ENCODE measurements at places on chromosomes 11 and 22.

DNA sequence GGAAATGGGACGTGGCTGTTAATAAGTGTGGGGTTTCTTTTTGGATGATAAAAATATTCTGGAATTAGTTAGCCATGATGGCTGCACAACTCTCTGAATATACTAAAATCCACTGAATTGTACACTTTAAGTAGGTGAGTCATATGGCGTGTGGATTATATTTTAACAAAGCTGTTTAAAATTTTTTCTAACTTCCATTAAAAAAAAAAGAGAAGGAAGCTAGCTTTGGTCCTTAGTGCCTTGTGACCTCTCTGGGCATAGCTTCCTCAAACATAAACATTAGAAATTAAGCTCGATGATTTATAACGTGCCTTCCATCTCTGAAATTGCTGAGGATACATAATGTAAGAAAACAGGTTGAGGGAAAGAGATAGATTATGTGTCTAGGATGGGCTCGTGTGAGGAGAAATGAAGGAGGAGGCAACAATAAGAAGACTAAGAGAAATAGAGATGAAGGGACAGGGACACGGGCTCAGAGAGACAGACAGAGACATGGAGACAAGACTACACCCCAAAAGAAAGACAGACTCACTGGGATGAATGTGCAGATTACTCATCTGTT lies 20.0 kb downstream of the IRAG1 start:
- DNase-seq, result no peak

GRCh38 chr11:73240190-73240781 lies 22.2 kb downstream of the P2RY2 start:
- no peak for DNase-seq

- DNase-seq, result no peak
Measured at GRCh38 chr11:88098289-88098688, 77.0 kb downstream of the RAB38 start.

DNA sequence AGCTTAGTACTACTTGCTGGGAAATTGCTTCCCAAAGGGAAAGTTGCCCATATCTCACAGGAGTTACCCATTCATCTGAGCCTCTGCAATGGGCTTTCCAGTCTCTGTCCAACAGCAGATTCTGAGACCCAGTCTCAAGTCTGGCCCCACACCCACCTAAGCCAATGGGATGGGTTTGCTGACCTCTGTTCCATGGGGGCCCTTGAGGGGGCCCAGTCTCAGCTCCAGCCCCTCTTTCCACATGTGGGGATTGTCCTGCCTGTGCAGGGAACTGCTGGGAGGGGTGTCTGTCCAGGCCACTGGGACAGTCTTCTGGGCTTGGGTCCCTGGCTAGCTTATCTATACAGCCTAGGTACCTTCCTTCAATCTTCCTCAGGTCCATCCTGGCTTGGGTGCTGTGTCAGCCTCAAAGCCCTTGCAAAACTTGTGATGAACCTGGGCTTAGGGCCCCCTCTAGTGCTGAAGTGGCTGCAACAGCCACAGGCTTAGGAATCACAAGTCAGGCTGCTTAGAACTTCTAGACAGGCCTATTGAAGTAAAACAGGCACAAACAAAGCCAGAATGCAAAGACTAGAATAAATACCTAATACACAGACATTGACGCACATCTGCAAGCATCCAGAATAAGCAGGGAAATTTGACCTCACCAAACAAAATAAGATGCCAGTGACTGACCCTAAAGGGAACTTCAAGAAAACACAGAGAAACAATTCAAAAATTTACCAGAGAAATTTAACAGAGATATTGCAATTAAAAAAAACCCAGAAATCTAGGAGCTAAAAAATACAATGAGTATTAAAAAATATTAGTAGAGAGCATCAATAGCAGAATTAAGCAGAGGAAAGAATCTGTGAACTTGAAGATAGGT lies 11.7 kb upstream of the PATL1 start:
- peak; percentile 60 for DNase-seq

DNA sequence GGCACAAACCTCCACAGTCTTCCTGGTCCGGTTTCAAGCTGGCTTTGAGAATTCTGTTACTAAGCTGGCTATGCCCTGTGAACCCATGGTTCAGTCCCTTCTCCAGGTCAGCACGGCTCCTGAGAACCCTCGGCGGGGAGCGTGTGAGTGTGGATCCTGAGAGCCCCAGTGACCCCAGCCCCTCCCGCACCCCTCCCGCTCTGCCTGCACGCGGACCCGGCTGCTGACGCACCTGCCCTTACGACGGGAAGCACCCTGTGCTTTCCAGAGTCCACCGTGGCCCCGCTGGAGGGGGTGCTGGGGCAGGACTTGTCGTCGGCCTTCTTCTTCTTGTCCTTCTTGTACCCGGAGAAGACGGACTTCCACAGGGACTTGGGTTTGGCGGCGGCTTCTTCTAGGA lies 42.8 kb upstream of the BID start:
- no peak for DNase-seq

DNA sequence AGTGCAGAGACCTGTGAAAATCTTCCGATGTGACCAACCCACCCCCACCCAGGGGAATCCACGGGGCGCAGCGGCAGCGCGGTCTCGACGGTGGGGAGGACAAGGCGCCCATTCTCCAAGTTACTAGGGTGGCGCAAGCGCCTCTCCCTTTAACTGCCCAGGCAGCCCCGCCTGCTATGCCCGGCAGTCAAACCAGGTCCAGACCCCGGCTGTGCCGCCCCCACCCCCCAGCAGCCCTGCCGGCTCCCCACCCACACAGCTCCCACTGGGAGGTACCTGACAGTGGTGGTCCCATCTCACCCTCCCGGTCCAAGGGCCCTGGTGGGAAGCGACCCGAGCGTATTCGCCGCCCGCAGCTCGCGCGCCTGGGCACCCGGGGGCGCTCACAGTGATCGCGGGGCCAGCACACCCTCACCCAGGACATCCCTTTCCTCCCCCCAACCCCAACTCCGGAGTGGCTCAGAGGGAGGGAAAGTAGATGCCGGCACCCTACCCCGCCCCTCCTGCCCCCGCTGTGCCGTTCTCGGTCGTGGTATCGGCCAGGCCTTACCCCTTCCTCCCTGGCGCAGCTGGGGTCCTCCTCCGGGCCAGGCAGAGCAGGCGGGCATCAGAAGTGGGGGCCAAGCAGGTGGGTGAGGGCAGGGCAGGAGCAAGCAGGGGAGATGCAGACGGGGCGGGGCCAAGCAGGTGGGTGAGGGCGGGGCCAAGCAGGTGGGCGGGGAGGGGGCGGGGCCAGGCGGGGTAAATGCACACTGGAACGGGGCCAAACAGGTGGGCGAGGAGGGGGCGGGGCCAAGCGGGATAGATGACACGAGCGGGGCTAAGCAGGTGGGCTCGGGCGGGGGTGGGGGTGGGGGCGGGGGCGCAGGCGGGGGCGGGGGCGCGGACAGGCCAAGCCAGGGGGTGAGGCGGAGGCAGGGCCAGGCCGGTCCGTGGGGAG lies at the start of gene TRPM5:
TSS of gene TRPM5 (minus strand) at position 634 of the 940 bp plus-strand sequence. CDS start 21,478 bp downstream, outside the sequence.
- DNase-seq, result no peak

- no peak for DNase-seq
Measured at GRCh38 chr11:69906453-69906907, 87.3 kb upstream of the FGF3 start.

- no peak for DNase-seq
Measured at GRCh38 chr11:21411104-21411503, 741.7 kb downstream of the NELL1 start.

- no peak for DNase-seq
Measured at GRCh38 chr11:17423533-17424310, 35.3 kb upstream of the KCNJ11 start.

- no peak for DNase-seq
Measured at GRCh38 chr22:22667966-22668880, 23.8 kb downstream of the GGTLC2 start.

DNA sequence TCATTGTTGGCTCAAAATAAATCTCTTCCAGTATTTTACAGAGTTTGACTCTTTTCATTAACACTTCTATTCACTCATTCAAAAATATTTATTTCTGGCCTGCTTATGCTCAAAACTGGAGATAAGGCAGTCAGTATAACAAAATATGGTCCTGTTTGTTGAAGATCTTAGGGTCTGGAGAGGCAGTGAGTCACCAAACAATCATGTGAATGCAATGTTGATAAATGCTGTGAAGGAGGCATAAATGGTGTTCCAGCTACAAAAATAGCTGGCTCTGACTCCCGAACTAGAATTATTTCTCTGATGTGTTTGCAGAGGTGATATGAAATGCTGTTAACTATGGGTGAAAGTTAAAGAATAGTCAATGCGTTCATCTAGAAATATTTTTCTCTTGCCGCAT lies 390.6 kb downstream of the AASDHPPT start:
- DNase-seq, result no peak

GRCh38 chr11:85475660-85476517 lies 151.3 kb downstream of the DLG2 start:
- no peak for DNase-seq

DNA sequence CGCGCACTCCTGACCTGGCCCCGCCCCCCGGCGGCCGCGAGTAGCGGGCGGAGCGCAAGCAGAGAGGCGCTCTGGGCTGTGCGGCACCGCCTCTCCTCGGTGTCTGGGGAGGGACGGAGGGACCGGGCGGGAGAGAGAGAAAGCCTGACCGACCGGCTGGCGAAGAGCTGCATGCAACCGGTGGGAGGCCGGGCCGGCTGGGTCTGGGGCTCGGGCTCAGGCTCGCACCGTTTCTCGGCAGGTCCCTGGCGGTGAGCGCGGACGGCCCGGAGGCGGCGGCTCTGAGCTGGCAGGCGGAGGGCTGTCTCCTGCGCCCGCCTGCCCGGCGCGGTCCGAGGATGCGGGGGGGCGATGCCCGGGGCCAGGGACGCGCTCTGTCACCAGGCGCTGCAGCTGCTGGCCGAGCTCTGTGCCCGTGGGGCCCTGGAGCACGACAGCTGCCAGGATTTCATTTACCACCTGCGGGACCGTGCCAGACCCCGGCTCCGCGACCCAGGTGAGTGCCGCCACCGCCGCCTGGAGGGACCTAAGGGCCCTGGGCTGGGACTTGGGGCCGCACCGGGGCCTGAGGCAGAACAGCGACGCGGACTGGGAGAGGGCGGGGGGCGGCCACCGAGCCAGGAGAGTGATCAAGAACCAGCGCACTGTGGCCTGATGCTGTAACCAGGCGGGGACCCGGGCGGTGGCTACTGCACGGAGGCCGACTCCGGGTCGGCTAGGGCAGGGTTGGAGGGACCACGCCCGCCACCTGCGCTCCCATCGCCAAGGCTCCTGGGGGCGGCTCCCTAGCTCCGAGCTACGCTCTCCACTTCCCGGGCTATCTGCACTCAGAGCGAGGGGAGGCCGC lies at the start of gene SYT9:
TSS of gene SYT9 (plus strand) at position 69 of the 847 bp plus-strand sequence. CDS start at position 352, 283 bp downstream.
- peak; percentile 50 for DNase-seq

GRCh38 chr22:40694411-40694810 lies 15.1 kb downstream of the MCHR1 start:
- DNase-seq, result no peak

GRCh38 chr11:117941976-117942654 lies 12.9 kb upstream of the TMPRSS13 start:
- DNase-seq, result no peak

DNA sequence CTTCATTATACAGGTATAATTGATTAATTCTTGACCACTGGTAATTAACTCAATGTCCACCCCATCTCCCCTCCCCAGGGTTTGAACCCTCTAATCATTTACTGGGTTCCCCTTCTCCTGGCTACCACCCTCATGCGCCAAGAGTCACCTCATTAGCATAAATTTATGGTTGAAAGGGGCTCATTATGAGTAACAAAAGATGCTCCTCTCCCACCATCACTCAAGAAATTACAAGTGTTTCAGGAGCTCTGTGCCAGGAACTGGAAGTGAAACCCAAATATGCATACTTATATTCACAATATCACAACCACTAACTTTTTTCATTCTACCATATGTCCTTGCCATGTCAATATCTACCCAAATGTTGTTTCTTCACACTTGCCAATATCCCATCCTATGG lies 7.8 kb upstream of the STIP1 start:
- DNase-seq, result no peak

- DNase-seq, result no peak
Measured at GRCh38 chr11:26557666-26558065, 14.4 kb downstream of the MUC15 start.

GRCh38 chr22:50485221-50486131 lies 1.2 kb upstream of the MIOX start:
- no peak for DNase-seq

DNA sequence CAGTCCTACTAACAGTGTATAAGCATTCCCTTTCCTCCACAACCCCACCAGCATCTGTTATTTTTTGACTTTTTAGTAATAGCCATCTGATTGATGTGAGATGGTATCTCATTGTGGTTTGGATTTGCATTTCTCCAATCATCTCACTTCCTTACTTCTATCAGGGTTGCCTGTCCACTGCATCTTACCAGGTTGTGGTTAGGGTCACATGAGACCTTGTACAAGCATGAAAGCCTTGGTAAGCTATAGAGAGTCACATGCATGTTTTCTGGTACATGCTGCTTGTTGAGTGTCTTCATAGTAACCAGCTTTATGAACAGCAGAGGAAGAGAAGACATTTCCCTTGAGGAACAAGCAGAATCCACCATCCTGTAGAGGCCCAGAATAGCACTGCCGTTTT lies 102.9 kb upstream of the PAX6 start:
- DNase-seq, result no peak

- no peak for DNase-seq
Measured at GRCh38 chr11:11267312-11267711, 85.7 kb downstream of the CSNK2A3 start.

- no peak for DNase-seq
Measured at GRCh38 chr11:116512841-116513240, 259.9 kb downstream of the BUD13 start.

DNA sequence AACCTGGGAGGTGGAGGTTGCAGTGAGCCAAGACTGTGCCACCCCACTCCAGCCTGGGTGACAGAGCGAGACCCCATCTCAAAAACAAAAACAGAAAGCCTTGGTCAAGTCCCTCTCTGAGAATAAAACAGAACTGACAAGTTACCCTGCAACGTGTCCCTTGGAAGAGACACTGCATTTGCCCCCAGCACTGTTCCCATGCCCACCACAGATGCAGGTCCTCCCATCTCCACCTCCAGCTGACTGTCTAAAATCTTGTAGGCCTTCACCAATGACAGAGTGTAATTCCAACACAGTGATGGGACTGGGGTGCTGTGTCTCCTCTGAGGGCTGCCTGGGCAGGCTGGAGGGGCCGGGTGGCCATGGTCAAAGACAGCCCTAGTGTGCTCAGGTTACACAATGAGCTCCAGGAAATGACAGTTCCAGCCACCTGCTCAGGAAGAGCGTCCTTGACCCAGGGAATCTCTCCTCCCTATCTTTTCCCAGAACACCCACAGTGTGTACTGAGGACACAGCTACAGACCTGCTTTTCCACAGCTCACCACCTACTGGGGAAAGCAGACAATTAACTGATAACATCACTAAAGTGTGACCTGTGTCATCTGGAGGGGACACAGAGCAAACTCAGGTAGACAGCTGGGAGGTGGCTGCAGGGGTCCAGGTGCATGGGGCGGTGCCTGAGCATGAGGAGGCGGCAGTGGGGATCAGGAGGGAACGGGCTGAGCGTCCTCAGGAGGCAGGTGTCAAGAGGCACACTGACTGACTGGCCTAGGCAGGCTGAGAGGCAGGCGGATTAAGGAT lies 56.4 kb downstream of the ARFGAP3 start:
- DNase-seq, result no peak

DNA sequence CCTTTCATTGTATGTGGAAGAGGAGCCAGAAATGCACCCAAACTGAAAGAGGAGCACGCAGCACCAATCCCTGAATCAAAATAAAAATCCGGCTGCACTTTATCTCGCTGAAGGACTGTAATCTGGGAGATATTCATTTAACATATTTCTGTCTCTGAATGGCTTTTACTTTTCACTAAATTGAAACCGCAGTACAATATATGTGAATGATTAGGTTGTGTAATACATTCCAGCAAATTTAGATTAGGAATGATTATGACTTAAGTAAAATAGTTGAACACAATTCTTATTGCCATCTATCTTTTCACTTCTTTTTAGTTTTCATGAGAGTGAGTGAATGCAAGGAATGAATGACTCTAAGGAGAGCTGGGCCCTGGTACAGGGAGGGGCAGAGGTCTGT lies 232.1 kb downstream of the ST3GAL4 start:
- DNase-seq, result no peak

Data from GM10248 (cell line).